ENCODE measurements at places on chromosomes 12 and 14. TPM values are rescaled to one million over a fixed set of nuclear protein-coding genes. Genes with fewer than 3 reads are reported as not detected.
A peak's percentile ranks its signal among the peaks of the same experiment; 100 is the strongest.

The IRAK3 gene
- polyA plus RNA-seq: 3.1 TPM

The DCD gene
- polyA plus RNA-seq: not detected

The CLMN gene
- 134 TPM for polyA plus RNA-seq

The CREBL2 gene
- polyA plus RNA-seq: 49.6 TPM

The SEC23A gene
- 39.0 TPM for polyA plus RNA-seq

The ASPG gene
- polyA plus RNA-seq: 3.3 TPM

DNA sequence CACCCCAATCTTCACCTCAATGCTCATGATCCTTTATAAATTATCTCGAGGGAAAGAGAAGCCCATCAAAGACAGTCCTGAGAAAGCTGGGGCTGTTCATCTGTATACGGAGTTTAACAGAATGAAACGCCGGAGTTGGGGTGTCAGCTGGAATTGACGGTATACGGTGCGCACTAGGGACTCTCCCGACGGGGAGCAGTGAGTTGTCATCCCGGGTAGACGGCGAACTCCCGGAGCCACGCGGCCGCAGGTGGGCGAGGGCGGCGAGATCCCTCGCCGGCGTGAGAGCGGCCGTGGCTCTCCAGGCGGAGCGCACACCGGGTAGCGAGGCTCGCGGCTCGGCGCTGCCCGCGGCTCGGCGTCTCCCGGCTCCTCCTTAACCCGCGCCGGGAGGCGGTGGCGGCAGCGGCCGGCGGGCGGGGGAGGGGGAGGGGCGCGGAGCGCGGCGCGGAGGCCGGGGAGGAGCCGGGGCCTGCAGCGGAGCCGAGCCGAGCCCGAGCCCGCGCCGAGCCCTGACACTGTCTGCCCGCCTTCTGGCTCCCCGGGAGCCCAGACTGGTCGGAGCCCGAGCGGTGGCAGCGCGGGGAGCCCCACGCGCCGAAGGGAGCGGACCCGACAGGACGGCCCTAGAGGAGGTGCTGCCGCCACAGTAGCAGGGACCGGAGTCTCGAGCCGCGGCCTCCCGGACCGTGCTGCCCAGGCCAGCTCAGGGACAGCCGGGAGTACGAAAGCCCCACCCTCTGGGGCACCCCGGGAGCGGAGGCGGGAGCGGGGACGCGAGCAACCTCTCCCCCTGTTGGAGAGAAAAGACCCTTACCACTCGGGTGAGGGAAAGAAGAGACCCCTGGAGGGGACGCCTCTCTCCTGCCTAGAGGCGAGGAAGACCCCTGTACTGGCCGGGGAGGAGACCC is at the start of gene FOXJ2:
Gene FOXJ2 (plus strand): TSS at position 475 of the 911 bp plus-strand sequence. CDS start 7,117 bp downstream, outside the sequence.
- DNase-seq: peak; percentile 71

GRCh38 chr12:52523824-52524223 is 3.6 kb upstream of the KRT5 start:
- DNase-seq: no peak

GRCh38 chr12:48998497-48999353 is 450 bp downstream of the DDN start:
- DNase-seq: no peak

- no peak for DNase-seq
Observed at GRCh38 chr14:100807979-100808734, 17.8 kb upstream of the MEG3 start.

DNA sequence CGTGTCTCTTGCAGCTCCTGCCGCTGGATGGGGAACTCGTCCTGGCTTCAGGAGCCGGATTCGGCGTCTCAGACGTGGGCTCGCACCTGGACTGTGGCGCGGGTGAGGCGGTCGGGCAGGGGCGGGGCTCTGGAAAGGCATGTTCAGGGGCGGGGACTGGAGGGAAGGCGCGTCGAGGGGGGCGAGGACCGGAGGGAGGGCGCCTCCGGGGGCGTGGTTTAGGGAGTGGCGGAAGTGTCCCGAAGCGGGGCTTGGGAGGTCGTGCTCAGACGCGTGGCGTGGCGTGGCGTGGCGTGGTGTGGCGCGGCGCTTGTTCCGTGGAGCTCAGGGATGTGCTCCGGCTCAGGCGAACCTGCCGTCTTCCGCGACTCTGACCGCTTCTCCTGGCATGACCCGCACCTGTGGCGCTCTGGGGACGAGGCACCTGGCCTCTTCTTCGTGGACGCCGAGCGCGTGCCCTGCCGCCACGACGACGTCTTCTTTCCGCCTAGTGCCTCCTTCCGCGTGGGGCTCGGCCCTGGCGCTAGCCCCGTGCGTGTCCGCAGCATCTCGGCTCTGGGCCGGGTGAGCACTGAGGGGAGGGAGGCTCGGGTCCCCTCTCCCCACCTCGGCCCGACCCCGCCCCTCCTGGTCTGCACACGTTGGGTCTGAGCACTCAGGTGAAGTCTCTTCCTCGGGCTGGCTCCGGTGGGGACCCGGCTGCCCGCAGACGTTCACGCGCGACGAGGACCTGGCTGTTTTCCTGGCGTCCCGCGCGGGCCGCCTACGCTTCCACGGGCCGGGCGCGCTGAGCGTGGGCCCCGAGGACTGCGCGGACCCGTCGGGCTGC is 6.2 kb downstream of the AMN start:
- peak; percentile 66 for DNase-seq

DNA sequence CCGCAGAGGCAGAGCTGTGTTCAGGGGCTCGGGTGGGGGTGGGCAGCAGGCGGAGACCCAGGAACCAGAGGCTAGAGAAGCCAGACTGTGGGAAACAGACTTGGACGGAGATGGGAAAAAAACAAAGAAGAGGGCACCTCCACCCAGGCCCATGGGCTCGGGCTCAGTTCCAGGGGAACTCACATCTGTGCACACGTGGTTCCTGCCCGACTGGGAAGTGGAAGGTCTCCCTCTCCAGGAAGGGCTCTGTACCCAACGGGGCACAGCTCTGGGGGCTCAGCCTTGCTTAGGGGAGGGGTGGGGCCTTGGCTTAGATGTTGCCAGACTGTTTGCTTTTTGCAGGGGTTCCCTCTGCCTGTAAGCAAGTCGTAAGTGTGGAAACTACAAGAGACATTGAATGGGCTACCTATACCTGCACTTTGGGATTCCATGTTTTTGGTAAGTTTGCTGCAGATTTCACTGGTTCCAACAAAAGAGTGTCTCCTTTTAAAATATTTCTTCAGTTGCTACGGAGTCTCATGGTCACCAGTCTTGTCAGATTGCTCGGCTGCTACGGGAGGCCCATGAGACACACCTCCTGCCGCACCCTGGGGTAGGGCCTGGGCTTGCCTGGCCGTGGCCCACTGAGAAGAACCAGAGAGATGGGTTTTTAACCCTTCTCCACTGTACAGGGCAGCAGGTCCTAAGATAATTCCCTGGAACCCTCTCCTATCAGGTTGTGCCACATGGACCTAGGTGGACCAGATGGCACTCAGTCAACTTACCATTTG is 127.6 kb upstream of the EVL start:
- DNase-seq: no peak

- peak; percentile 43 for DNase-seq
Observed at GRCh38 chr12:118645219-118645618, 268.9 kb downstream of the SUDS3 start.

DNA sequence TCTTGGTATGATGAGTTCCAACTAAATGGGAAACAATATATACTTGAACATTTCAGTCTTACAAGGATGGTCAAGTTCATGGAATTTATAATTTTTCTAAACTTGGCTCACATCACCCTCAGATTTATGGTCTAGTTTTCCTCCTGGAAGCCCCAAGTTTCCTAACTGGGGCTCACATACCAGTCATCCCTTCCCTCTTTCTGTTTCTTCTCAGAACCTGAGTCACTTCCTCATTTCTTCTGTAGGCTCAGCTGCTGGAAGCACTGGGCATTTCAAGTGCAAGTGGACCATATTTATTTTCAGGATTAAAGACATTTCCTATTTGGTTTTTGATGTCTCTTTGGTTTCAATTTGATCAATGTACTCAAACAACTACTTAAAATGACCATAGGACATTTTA is 55.4 kb downstream of the GRIP1 start:
- DNase-seq: no peak

DNA sequence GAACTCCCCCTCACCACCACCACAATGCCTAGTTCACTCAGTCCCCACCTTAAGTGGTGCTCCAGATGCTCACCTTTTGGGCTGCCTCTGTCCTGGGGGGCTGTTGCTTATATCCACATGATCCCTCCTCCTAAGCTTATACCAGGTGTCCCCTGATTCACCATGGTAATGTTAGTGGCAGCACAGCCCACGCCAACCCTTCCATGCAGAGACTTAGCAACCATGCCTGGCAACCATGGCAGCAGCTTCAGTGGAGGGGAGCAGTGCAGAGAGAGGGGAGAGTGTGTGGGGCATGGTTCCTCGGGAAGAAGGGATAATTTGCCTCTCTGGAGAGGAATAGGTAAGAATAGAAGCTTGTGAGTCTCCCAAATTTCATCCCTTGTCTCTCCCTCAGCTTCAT is 1.2 kb upstream of the DDN start:
- DNase-seq: no peak

DNA sequence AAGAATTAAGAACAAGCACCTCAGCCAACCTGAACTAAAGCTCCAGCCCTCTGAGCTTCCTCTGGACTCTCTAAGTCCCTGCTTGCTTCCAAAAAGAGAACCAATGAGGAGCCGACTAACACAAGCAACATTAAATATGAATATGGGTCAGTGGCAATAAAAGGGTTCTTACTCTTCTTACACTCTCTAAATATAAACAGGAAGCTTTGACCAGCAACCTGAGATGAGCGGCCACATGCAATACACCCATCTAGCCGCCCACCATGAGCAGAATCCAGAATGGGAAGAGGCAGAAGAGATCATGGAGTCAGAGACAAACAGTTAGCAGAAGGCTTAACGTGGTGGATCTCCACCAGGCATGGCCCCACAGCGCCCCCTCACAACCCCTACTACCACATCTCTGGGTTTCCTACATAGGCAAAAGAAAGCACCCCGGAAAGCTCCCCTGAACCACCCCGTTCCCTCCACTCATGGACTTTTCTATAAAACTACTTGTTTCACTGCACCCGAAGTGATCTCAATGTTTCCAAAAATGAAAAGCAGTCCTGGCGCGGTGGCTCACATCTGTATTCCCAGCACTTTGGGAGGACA is 59.4 kb downstream of the TTC7B start:
- no peak for DNase-seq

GRCh38 chr14:62546862-62547474 is 498.3 kb downstream of the KCNH5 start:
- DNase-seq: no peak

DNA sequence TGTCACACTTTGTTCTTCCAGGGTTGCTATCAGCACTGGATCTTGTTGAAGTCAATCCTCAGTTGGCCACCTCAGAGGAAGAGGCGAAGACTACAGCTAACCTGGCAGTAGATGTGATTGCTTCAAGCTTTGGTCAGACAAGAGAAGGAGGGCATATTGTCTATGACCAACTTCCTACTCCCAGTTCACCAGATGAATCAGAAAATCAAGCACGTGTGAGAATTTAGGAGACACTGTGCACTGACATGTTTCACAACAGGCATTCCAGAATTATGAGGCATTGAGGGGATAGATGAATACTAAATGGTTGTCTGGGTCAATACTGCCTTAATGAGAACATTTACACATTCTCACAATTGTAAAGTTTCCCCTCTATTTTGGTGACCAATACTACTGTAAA is 23.7 kb downstream of the VTI1B start:
- no peak for DNase-seq

DNA sequence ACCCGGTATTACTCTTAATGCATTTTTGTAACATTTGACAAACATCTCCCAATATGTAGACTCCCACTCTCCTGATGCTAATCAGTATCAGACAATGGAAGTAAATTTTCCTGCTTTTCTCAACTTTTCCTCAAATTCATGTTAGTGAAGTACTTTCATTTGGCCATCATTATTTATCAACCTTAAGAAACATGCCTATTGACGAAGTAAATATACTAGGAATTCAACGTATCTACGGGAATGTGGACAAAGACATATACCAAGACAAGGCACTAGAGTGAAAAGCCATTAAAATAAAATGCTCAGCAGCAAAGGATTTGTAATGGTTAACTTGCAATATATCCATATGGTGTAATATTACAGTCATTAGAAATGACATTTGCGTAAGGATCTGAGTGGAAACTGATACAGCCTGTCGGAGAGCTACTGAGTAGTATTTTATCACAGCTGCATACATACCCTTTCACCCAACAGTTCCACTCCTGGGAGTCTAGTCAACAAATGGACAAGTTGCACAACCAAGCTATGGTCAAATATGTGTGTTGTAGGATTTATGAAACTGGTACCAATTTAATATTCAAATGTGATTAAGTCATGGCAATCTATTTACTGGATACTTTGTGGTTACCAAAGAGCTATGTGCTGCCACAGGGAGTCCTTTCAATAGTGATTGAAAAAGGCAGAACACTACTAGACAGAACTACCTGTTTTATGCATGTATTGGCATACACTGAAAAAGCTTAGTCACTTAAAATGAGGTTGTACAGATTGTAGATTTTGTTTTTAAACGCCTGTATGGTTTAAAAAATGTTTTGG is 26.5 kb downstream of the NUDT4 start:
- DNase-seq: no peak

DNA sequence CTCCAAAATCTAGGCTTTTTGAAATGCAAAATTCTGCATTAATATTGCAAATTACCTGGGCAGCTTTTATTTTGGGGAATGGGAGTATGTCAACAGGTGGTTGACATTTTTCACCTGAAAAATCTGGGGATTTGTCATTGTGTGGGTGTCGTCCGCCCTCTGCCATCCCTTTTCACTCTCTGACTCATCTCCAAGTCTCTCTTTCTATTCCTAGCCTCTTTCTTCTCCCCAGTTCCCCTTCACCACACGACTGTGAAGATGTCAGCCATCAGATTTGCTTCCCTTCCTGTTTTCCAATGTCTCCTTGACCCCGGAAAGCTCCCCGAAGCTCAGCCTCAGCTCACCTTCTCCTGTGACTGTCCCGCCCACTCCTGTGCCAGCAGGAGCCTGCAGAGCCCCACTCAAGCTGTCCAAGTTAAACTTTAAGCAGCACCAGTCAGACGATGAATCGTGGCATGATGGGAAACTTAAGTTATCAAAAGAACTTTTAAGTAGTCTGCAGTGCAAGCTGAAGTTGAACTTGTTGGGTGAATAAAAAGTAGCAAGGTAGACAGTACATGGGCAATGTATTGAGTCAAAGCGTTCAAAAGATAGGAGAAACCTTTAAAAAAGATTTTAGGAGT is 590.2 kb downstream of the VRK1 start:
- no peak for DNase-seq

DNA sequence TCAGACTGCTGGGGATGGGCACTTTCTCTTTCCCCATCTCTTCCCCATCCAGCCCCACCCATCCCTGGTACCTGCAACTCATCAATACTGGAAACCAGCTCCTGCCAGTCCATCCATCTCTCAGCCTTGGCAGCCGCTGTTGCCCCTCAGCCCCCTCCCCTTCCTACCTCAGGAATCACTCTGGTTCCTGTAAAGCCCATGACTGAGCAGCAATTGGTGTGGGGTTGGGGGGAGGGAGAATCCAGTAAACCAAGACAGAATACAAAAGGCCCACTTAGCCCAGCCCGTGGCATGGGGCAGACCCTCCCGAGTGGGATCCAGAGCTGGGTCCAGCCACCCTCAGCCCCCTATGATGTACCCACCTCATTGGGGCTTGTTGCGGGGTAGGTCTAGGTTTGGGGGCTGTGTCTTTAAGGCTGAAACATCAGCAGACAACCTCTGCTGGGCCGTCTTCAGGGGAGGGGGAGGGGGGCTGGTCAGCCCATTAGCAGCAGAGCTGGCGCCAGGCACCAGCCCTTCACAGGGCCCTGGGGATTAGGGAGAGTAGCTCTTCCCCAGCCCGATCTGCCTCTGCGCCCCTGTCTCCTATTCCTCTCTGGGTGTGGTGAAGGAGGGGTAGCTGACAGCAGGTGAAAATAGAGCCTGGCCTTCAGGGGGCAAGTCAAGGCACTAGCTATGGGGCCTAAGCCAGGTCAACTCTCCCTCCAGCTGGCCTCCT is 702 bp upstream of the PRPH start:
- no peak for DNase-seq

All from testis (tissue), 5 donors.